Immature natural killer cell (primary cell): ENCODE measurements at places on chromosomes 1 and 21.

GRCh38 chr1:205492774-205493173 is 11.7 kb upstream of the CDK18 start:
- DNase-seq: no peak

DNA sequence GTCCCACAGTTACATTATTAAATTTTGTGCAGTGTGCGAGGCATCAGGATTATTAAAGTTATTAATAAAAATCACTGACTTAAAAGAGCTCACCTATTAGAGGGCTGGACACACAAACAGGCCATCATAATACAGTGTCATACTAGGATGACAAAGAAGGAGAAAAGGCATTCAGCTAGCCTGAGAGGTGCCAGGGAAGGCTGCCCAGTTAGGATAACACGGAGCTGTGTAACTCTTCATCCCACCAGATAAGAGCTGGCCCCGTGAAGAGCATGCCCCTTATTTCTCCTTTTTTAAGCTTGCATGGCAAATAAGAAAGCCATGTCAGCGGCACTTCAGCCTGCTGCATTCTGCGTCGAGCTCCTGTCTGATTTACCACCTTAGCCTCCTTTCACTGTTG is 109.5 kb downstream of the KCNK1 start:
- DNase-seq: no peak

DNA sequence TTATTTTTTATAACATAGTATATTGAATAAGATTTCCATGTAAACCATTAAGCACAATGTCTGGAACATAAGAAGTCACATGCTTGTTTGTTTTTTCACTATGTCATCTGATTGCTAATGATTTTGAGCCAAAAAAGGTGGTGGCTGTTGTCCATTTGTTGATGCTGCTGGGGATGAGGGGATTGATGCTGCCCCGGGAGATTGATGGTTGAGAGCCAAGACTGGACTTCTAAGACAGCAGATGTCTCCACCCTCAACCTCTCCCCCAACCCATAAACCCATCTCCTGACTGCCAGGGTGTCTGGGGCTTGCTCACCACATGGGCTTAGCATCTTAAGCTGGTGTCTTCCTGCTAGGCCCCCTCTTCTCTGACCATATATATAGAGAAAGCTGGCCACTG is 35.8 kb upstream of the CD34 start:
- no peak for DNase-seq

DNA sequence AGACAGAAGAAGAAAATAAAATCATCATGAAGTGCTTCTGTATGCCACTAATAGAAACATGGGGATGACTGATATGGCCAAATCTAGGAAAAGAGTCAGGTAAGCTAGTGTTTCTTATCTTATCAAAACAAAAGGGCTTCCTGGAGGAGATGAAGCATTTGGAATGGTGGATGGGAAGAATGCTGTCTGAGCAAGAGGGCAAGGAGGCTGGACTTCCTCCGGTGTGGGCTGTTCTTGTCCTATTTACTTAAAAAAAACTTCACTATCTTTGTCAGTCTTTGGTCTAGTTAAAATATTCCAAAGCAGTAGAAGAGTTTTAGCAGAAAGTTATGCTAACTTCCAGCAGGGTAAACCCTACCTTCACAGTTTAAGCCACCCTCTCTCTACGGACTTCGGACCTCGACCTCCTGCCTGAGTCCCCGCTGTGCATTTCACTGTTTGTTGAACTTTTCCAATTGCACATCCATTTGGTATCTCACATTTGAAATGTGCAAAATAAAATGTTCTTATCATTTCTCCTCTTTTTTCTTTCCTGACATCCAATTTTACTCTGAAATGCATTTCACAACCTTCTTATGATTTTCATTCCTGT is 64.8 kb upstream of the TSPAN2 start:
- no peak for DNase-seq

DNA sequence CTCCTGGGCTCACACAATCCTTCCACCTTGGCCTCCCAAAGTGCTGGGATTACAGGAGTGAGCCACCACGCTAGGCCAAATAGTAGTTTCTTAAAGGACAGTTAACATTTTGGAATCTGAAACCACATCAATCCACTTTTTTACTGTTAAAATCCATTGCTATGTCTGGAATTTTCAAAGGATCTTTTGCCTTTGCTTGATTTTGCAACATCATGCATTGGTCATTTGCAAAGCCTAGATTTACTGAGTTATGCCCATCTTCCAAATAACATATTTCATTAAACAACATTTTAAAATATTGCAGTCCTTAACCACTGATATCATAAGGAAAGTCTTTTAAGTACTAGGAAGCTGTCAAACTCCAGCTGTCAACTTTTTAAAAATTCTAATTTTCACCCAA is 3.3 kb downstream of the POGZ start:
- no peak for DNase-seq

- no peak for DNase-seq
Observed at GRCh38 chr1:115377411-115377810, 39.4 kb upstream of the NGF start.
